ENCODE measurements at places on chromosomes 13 and 19. TPM values are rescaled to one million over a fixed set of nuclear protein-coding genes. Genes with fewer than 3 reads are reported as not detected.

DNA sequence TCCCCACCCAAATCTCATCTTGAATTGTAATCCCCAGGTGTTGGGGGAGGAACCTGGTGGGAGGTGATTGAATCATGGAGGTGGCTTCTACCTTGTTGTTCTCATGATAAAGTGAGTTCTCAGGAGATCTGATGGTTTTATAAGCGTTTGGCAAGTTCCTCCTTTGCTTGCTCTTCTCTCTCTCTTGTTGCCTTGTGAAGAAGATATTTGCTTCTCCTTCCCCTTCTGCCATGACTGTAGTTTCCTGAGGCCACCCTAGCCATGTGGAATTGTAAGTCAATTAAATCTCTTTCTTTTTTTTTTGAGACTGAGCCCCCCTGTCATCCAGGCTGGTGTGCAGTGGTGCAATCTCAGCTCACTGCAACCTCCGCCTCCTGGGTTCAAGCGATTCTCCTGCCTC lies 34.4 kb downstream of the VSTM1 start:
- H3K4me3 ChIP-seq: no peak overlapping the region
- DNase-seq: no peak
- no peaks in the 10 kb centered on the region for H3K36me3 ChIP-seq
- no peak overlapping the region for H3K27ac ChIP-seq

GRCh38 chr13:46332772-46333171 lies 54.3 kb downstream of the RUBCNL start:
- H3K4me3 ChIP-seq: no peak overlapping the region
- H3K27ac ChIP-seq: no peak overlapping the region
- DNase-seq: no peak

- no peak for DNase-seq
- H3K4me3 ChIP-seq: no peak overlapping the region
- no peak overlapping the region for H3K27ac ChIP-seq
- H3K36me3 ChIP-seq: no peaks in the 10 kb centered on the region
These were observed 371.3 kb downstream of the COG6 start for GRCh38 chr13:40026741-40027140.

DNA sequence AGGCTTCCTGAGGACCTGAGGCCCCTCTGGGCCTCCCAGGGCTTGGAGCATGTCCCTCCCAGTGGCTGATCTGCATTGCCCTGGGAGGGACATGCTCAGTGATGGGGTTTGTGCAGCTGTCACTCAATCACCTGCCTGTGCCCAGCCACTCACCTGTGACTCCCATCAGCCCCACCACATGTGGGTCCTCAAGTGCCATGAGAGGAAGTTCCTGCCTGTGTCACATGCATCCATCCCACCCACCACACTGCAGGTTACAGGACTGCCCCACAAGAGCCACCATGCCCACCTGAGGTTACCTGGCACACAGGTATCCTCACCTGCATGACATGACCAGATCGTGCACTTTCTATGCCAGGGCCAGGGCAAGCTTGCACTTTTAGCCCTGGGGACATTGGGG lies 80.0 kb downstream of the SCGB2B2 start:
- no peaks in the 10 kb centered on the region for H3K27me3 ChIP-seq
- H3K4me3 ChIP-seq: no peak overlapping the region
- DNase-seq: no peak
- H3K27ac ChIP-seq: no peak overlapping the region
- H3K36me3 ChIP-seq: no peaks in the 10 kb centered on the region

ALG11 gene
- total RNA-seq: 31.9 TPM

DNA sequence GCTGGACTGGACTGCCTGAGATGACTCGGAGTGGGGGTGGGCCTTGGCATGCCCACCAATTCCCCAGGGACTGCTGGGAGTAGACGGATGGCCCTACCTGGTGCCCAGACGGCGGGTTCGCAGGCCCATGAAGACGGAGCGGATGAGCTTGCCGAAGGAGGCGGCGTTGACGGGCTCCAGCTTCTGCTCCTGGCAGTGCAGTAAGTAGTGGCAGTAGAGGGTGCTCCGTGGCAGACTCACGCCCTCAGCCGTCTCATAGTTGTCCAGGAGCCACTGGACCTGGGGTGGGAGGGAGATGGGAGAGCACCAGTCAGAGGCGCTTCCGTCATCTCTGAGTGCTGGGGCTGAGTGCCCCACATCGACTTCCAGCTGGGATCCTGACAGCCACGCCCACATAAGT lies 17.6 kb downstream of the DCAF15 start:
- H3K4me3 ChIP-seq: no peak overlapping the region
- H3K27me3 ChIP-seq: no peaks in the 10 kb centered on the region
- H3K27ac ChIP-seq: no peak overlapping the region
- no peaks in the 10 kb centered on the region for H3K36me3 ChIP-seq
- DNase-seq: peak; percentile 55

DNA sequence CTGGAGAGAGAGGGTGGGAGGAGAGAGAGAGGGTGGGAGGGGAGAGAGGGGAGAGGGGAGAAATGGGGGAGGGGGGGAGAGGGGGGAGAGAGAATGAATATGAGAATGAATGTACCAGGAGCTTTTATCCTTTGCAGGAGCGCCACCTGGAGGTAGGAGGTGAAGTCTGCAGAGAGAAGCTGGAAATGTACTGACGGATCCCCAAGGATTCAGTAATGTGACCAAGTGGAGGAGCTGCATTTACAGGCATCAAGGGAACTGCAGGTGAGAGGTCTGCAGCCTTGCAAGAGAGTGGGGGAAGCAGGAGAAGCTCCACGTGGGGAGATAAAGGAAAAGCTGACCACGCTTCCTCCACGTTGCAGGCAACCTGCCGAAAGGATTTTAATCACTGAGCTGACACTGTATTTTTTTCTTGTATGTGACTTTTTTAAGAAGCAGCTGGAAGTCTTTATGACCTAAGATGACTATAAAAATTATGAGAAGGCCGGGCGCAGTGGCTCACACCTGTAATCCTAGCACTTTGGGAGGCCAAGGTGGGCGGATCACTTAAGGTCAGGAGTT lies 33.7 kb downstream of the VSTM1 start:
- no peak overlapping the region for H3K27ac ChIP-seq
- H3K4me1 ChIP-seq: no peaks in the 10 kb centered on the region
- no peaks in the 10 kb centered on the region for H3K36me3 ChIP-seq
- no peaks in the 10 kb centered on the region for H3K27me3 ChIP-seq
- peak; percentile 13 for DNase-seq

DNA sequence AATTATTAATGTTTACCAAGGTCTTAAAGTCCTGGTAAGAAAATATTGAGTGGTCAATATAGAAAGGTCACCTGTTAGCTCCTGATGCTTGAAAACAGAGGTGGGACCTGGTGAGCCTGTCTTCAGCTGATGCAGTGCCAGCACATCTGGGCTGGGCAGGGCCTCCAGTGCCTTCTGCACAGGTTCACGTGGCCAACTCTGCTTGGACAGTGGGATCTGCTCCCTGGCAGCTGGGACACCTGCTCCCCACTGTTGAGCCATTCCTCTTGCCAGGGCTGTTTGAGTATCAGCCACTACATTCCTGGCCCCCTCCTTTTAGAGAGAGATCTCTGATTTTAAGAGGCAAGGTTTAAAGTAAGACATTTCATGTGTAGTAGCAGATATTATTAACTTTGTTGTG lies 135.0 kb downstream of the TM9SF2 start:
- no peak for DNase-seq
- no peak overlapping the region for H3K4me3 ChIP-seq
- no peaks in the 10 kb centered on the region for H3K27me3 ChIP-seq
- no peak overlapping the region for H3K27ac ChIP-seq
- no peaks in the 10 kb centered on the region for H3K36me3 ChIP-seq

DNA sequence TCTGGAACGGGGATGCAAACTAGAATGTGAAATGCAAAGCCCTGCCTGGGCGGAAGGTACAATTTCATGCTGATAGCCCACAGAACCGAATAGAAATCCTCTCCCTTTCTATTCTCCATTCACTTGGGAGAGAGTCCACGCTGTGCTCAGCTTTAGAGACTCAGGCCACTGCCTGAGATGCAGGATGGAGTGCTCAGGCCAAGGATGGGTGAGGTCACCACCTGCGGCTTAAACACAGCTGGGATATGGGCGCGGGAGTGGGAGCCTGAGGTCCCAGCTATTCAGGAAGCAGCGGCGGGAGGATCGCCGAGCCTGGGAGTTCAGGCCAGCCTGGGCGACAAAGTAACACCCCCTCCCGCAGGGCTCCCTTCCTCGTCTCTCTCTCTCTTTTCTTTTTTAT lies 446 bp upstream of the ZNF83 start:
- peak overlapping the region; percentile 94 for H3K27ac ChIP-seq
- peak overlapping the region; percentile 74 for H3K4me3 ChIP-seq
- peaks cover 6% of the 10 kb centered on the region for H3K36me3 ChIP-seq
- DNase-seq: peak; percentile 74
- peaks cover 22% of the 10 kb centered on the region for H3K4me1 ChIP-seq

GPR12 gene
- not detected for total RNA-seq

DNA sequence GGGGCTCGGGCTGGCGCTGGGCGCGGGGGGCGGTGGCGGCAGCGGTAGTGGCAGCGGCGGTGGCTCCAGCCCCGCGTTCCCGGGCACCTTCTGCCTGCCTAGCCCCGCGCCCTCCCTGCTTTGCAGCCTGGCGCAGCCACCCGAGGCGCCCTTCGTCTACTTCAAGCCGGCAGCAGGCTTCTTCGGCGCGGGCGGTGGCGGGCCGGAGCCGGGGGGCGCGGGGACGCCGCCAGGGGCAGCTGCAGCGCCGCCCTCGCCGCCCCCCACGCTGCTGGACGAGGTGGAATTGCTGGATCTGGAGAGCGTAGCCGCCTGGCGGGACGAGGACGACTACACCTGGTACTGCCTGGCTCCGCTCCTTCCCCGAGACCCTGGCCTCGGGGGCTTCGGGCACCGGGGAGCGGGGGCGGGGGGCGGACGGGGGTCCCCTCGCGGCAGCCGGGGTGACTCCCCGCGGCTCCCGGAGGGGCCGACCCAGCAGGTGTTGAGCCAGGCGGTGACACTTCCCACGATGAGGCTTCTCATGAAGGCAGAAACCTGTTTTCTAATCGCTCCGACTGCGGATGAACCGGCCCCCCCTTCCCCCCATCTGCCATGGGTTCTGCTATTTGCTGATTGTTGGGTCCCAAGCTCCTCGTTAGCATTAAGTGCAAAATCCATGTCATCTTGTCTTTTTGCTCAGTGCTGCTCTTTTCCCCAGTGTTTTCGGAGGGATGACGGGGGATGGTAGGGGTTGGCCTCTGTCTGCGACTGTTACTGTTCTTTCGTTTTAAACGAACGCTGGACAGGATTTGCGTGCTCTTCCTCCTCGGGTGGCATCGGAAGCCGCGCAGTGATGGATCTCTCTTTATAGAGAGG lies 943 bp downstream of the SLAIN1 start:
- peak overlapping the region; percentile 41 for H3K27ac ChIP-seq
- no peak for DNase-seq
- H3K27me3 ChIP-seq: peaks cover 33% of the 10 kb centered on the region

- DNase-seq: no peak
- H3K36me3 ChIP-seq: no peaks in the 10 kb centered on the region
- H3K27me3 ChIP-seq: no peaks in the 10 kb centered on the region
- no peaks in the 10 kb centered on the region for H3K4me1 ChIP-seq
- H3K27ac ChIP-seq: no peak overlapping the region
These were observed 76.0 kb upstream of the GPR12 start for GRCh38 chr13:26836626-26837025.

ARHGEF7 gene
- total RNA-seq: 52.8 TPM

DNA sequence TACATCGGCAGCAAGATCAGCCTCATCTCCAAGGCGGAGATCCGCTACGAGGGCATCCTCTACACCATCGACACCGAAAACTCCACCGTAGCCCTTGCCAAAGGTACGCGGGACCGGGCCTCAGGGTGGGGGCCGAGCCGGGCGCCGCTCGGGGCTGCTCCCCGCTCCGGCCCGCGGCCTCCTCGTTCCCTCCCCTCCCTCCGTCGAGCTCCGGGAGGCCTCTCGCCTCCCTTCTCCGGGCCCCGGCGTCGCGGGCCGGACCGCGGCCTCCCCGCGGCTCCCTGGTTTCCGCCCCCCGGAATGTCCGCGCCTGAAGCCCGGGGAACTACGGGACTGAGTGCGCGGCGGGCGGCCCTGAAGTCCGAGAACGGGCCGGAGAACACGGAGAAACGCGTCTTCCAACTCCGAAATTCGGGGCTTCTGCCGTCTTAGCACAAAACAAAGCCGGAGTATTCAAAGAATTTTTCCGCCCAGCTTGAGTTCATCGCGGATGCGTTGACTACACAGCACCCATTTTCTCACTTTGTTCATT lies 423 bp downstream of the LSM14A start:
- DNase-seq: peak; percentile 86
- peaks cover 31% of the 10 kb centered on the region for H3K4me1 ChIP-seq
- H3K27me3 ChIP-seq: no peaks in the 10 kb centered on the region
- no peaks in the 10 kb centered on the region for H3K36me3 ChIP-seq
- peak overlapping the region; percentile 99 for H3K27ac ChIP-seq
- H3K4me3 ChIP-seq: peak overlapping the region; percentile 93

GRCh38 chr19:3983936-3984583 lies 1.2 kb downstream of the EEF2 start:
- peaks cover 20% of the 10 kb centered on the region for H3K4me1 ChIP-seq
- H3K27me3 ChIP-seq: no peaks in the 10 kb centered on the region
- no peak for DNase-seq
- peaks cover 18% of the 10 kb centered on the region for H3K36me3 ChIP-seq

- no peak overlapping the region for H3K4me3 ChIP-seq
- H3K27me3 ChIP-seq: no peaks in the 10 kb centered on the region
- no peak for DNase-seq
These were observed 84.3 kb downstream of the RNASEH2B start for GRCh38 chr13:50993934-50994333.

GRCh38 chr13:75319254-75319653 lies 162.7 kb downstream of the TBC1D4 start:
- DNase-seq: no peak
- H3K27me3 ChIP-seq: no peaks in the 10 kb centered on the region
- no peak overlapping the region for H3K4me3 ChIP-seq
- peaks cover 7% of the 10 kb centered on the region for H3K4me1 ChIP-seq
- no peak overlapping the region for H3K27ac ChIP-seq

KISS1R gene
- not detected for total RNA-seq

GRCh38 chr19:1252821-1253513 lies 4.6 kb downstream of the MIDN start:
- peaks cover 69% of the 10 kb centered on the region for H3K36me3 ChIP-seq
- peak overlapping the region; percentile 99 for H3K4me3 ChIP-seq
- H3K27me3 ChIP-seq: no peaks in the 10 kb centered on the region
- no peak for DNase-seq

ZNF224 gene
- total RNA-seq: 21.7 TPM

ZNF813 gene
- total RNA-seq: 5.2 TPM

- H3K27ac ChIP-seq: no peak overlapping the region
- H3K27me3 ChIP-seq: no peaks in the 10 kb centered on the region
- H3K36me3 ChIP-seq: peaks cover 61% of the 10 kb centered on the region
- DNase-seq: no peak
These were observed 13.5 kb upstream of the PLA2G4C start for GRCh38 chr19:48123907-48124651.

PRR22 gene
- 4.5 TPM for total RNA-seq

TRMT1 gene
- 46.2 TPM for total RNA-seq

- H3K27me3 ChIP-seq: no peaks in the 10 kb centered on the region
- no peaks in the 10 kb centered on the region for H3K36me3 ChIP-seq
- H3K27ac ChIP-seq: no peak overlapping the region
- no peak for DNase-seq
- no peak overlapping the region for H3K4me3 ChIP-seq
These were observed 11.2 kb downstream of the KDM4B start for GRCh38 chr19:4980067-4980466.

SOX1 gene
- total RNA-seq: not detected

Measured in left lung (tissue), 14 donors.